Fibroblast of skin of left quadriceps (primary cell): ENCODE measurements at places on chromosomes 12 and 14.

DNA sequence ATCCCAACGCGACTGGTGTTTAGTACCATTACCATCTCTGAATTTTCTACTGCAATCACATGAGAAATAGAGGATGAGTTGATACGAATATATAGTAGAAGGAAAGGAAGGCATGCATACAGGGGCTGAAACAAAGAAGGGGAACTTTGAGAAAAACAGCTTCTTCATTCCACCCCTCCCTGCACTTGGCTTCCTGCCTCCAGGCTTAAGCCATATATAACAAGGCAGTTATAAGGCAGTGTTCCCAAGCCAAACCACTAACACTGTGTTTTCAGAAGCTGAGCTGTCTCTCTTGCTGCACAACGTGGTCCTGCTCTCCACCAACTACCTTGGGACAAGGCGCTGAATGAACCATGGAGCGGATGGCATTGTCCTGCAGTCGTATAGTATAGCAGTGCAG is 11.0 kb downstream of the LETMD1 start:
- DNase-seq, result no peak

DNA sequence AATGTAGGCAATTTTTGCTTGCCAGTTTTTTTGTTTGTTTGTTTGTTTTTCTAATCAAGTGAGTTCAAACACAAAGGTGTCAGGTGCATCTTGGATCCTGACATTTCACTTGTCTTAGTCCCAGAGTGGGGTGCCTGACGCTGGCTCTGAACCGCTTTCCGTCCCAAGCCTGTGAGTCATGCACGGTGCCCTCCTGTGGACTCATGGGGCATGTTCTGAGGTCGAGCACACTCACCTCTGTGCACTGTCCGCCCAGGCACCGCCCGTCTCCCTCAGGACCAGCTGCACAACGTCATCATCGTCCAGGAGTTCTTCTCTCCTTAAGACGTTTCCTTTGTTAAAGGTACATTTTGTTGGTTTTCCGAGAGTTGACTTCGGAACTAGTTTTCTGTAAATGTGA is 98.2 kb downstream of the GLT1D1 start:
- DNase-seq, result no peak

- DNase-seq, result peak; percentile 32
Measured at GRCh38 chr12:69435644-69436043, 34.5 kb upstream of the FRS2 start.

DNA sequence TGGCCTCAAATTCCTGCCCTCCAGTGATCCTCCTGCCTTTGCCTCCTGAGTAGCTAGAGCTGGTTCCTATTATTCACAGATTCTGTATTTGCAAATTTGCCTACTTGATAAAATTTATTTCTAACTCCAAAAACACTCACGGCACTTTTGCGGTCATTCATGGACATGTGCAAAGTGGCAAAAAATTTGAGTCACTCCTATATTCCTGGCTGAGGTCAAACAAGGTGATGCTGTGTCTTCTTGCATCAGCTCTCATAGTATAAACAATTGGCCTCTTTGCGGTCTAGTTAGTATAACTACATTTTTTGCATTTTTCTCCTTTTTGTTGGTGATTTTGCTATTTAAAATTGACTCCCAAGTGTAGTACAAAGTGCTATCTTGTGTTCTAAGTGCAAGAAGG is 24.7 kb downstream of the ATF1 start:
- peak; percentile 32 for DNase-seq

DNA sequence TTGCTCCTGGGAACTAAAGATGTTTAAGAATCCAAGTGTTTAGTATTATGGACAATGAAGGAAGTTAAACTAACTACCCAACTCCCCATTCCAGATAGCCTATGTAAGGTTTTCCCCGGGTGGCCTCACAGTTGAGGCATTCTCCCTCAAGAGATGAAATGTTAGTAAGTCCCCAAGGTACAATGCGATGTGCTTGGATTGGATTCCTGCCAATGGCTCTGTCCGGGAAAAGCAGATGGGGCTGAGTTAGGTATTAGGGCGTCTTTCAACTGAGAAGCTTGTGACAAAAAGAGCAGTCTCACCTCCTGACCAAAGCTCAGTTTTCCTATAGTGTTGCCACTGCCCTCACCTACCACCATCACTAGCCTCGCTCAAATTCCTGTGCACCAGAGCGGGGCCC is 64.8 kb upstream of the E2F7 start:
- DNase-seq, result no peak

DNA sequence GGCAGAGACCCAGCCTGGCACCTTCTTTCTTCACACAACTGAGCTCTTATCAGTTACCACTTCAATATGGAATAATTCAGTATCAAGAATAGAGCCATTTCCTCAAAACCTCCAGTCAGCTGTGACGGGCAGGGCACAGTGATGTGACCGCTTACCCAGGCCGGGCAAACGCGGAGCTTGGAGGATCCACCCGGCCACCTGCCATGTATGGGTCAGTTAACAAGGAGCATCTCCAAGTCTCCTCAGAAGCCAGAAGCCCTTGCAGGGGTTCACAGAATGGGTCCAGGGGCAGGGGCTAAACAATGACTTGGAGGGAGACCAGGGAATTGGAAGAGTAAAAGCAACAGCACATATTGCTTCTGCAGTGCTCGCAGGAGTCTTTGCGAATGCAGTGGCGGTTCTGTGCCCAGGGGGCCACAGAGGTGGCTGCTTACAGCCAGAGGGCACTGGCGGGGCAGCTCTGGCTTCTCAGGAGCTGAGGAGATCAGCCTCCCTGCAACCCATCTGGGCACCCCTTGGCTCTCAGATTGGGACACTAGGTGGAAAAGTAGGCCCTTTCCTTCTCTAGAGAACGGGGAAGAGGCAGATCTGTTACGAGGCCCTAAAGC is 162.3 kb downstream of the CALM1 start:
- no peak for DNase-seq
